ENCODE measurements at places on chromosomes 7 and 10.

GRCh38 chr10:124194199-124194824 lies 100.9 kb upstream of the CHST15 start:
- no peak for DNase-seq

DNA sequence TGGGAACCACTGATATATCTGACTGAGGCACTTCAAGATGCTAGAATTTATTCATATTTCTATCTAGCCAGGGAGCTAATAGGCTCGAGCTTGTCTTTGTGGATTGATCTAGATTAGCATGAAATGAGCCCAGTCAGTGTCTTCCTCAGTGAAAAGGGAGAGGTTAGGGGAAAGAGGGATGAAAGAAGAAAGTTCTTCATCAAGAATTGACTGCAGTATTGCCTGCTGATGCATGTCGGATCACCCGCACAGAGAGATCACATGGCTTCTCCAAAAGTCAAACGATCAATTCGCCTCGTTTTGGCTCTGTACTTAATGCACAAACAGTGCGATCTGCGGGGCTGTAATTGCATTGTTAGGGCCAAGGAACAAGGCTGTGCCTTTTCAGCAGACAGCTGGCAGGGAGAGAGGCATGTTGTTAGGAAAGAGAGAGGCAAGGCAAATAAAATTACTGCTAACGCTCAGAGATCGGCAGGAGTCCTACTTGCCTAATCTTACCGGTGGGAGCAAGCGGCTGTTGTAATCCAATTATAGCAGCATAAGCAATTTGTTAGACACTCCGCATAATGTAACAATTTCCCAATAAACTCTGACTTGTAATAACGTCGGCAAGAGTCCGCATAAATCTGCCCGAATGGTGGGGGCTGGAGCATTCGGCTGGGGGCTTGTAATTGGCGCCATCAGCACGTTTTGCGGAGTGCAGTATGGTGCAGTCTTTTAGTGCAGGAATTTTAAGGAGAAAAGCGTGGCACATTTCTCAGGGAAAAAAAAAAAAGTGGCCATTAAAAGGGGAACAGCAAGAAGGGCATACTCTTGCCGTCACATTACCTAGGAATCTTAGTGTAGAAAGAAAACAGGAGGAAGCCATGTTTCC lies 102.1 kb downstream of the POLL start:
- DNase-seq, result no peak

- no peak for DNase-seq
Measured at GRCh38 chr7:107267138-107267537, 98.3 kb downstream of the HBP1 start.

DNA sequence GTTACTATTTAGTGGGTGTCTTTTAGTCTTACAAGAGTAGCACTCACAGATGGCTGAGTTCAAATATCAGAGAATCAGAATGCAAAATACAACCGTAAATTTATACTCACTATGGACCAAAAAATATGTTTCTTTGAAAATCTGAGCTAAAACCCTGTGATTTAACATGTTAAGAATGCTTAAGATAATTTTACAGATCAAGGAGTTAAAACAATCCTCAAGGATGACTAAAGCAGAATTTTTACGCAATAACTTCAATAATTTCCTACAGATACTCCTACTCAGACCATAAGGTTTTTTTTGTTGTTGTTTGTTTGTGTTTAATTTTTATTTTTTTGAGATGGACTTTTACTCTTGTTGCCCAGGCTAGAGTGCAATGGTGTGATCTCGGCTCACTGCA lies 47.9 kb upstream of the CCDC6 start:
- DNase-seq, result no peak

DNA sequence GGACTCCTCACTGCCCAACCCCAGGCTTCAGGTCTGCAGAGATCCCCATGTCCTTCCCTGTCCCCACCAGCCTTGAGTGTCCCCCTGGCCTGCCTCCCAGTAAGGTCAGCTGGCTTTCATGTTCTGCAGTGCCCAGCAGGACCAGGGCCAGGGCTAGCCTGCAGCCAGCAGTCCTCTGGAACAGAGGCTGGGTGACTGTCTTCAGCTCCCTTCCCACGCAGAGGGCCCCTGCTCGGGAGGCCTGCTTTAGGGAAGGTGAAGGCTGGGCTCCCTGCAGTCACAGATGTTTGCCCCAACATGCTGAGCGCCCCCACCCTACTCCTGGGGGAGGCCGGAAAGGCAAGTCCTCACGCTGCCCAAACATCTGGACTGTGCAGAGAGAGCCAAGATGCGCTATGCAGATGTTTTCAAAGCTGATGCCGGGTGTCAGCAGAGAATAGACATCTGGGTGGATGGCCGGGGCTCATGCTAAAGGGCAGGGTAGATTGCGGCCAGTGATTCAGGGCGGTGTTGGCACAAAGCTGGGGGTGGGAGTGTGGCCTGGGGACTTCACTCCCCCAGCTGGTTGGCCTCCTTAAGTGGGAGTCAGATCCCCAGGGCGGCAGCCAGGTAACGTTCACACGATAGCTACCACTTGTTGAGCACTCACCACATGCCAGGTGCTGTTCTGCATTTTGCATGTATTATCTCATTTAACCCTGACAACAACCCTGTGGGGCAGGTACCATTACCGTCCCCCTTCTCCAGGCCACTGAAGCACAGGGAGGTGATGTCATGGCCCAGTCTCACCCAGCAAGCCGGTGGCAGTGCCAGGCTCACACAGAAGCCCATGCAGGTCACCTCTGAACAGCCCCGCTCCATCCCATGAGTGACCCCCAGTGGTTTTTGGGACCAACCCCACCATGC lies 71.2 kb upstream of the COL13A1 start:
- DNase-seq, result peak; percentile 34

DNA sequence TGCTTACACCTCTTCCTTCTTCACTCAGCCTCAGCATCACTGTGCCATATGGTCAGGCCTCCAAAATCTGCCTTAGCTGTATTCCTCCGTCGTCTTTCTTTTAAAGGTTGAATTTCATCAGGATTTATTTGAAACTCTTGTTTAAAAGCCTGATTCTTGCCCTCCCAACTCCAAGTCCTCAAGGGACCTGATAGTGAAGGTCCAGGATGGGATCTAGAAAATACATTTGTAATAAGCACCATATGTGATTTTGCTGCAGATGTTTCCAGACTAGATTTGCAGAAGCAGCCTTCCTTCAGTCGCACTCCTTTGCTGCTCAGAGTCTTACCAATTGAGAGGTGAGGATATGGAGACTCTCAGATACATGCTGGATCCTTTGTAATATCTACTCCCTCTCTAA lies 101.0 kb upstream of the ANKRD1 start:
- DNase-seq, result no peak

DNA sequence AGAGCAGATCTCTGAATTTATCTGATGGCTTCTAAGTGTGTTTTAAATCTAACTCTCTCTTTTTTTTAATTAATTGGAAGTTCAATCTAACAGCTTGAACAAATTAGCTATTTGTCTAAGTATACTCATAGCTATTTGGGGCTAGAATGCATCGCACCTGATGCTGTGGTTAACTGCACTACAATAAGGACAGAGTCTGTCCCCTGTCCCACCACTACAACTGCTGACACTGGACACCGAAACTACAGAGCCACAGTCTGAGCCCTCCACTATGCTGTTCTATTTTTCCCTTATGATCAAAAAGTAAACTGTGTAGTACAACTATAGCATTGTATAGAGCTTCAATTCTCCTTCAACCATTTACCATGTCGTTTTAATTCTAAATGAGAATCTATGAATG lies 89.4 kb upstream of the AHR start:
- no peak for DNase-seq

DNA sequence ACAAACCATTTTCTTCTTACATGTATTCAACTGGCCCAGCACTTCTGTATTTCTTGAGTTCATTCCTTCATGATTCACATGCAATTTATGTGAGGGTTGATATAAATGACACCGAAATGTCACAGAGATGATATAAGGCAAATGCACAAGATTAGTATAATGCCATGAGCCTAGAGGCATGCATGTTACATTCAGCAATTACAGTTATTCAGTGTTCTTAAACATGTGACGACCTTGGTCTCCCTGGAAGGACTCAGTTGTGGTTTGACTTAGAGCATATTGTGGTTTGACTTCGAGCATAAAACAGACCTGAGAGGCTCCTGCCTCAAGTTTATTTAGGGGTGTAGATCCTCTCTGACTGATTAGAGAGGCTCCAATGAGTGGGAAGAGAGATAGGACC lies 752.1 kb upstream of the POM121L12 start:
- DNase-seq, result no peak

DNA sequence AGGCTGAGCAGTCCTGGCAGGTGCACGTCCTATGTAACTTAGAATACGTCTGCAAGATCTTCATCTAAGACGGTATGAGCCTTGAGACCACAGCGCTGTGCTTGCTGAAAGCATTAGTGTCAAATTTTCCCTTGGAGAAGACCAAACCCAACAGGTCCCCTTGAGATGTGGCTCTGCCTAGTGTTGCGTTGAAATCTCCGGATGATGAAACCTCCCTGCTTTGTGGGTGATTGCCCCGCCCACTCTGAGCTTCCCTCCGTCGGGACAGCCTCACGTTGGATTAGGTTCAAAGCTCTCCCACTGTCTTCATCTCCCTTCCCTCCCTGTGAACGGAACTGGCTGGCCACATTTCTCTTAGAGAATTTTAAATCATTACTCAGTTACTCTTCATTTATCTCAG lies 102.0 kb downstream of the ADARB2 start:
- no peak for DNase-seq

DNA sequence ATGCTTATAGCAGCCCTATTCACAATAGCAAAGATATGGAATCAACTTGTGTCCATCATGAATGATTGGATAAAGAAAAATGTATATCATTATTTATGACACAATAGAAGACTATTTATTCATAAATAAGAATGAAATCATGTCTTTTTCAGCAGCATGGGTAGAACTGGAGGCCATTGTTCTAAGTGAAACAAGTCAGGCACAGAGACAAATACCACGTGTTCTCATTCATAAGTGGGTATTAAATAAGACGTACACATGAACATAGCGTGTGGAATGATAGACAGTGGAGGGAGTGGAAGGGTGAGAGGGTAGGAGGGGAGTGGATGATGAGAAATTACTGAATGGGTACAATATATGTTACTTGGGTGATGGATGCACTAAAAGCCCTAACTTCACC lies 762.4 kb downstream of the REEP3 start:
- no peak for DNase-seq

- DNase-seq, result no peak
Measured at GRCh38 chr7:112362053-112362650, 88.1 kb upstream of the IFRD1 start.

- DNase-seq, result no peak
Measured at GRCh38 chr7:155974186-155974897, 162.1 kb upstream of the SHH start.

DNA sequence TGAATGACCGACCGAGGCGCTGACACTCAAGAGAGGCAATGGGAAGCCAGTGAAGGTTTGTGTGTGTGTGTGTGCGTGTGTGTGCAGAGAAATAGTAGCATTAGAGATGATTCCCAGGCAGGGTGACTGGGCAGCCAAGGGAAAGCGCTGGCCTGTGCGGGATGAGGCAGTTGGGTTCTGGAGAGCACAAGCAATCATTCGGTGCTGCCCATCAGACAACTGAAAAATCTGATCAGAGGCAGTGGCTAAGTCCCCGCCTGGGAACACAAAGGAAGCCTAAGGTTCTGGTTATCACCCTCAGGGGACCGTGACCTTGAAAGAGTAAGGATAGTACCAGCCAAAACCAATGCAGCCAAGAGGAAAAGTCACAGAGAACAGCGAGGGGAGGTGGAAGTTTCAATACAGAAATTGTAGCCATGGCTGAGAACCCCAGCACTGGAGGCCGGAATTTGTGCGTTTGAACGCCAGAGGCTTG lies 868 bp upstream of the PDCD4 start:
- DNase-seq, result no peak

- DNase-seq, result peak; percentile 85
Measured at GRCh38 chr10:29896053-29896452, 163.3 kb downstream of the JCAD start.

DNA sequence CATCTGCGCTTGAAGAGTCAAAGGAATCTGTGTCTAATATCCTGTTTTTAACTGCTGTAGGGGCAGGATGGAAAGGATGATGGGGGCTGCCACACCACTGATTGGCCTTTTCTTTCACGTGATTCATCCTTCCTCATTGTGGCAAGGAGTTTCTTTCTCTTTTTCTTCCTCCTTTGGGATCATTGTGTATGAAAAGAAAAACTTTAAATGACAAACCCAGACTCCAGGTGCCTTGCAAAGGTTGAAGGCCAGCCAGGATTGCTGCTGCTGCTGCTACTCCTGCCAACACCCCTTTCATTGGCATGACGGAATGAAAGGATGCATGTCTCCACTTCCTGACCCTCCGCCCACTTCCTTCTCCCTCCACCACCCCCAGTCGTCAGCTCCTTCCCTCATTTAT lies 6.5 kb upstream of the OIT3 start:
- no peak for DNase-seq

GRCh38 chr10:121285406-121286196 lies 312.6 kb downstream of the FGFR2 start:
- DNase-seq, result no peak

DNA sequence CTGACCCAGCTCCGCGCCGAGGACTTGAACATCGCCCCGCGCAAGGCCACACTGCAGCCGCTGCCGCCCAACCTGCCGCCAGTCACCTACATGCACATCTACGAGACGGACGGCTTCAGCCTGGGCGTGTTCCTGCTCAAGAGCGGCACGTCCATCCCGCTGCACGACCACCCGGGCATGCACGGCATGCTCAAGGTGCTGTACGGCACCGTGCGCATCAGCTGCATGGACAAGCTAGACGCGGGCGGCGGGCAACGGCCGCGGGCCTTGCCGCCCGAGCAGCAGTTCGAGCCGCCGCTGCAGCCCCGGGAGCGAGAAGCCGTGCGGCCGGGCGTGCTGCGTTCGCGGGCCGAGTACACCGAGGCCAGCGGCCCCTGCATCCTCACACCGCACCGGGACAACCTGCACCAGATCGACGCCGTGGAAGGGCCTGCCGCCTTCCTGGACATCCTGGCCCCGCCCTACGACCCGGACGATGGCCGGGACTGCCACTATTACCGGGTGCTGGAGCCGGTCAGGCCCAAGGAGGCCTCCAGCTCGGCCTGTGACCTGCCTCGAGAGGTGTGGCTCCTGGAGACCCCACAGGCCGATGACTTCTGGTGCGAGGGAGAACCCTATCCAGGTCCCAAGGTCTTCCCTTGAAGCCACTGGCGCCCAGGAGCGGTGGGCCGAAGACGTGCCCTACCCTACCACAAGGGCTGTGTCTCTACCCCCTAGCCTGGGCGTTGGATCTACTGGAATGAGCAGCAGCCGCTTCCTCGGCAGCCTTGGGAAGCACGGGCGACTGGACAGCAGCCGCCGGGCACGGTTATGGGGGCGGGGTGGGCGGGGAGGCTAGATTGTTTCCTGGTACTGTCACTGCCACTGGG lies 945 bp downstream of the ADO start:
- peak; percentile 45 for DNase-seq
